ENCODE measurements at places on chromosomes 16 and 17.

GRCh38 chr16:16850274-16850673 lies 471.3 kb downstream of the NPIPA7 start:
- no peak for DNase-seq

DNA sequence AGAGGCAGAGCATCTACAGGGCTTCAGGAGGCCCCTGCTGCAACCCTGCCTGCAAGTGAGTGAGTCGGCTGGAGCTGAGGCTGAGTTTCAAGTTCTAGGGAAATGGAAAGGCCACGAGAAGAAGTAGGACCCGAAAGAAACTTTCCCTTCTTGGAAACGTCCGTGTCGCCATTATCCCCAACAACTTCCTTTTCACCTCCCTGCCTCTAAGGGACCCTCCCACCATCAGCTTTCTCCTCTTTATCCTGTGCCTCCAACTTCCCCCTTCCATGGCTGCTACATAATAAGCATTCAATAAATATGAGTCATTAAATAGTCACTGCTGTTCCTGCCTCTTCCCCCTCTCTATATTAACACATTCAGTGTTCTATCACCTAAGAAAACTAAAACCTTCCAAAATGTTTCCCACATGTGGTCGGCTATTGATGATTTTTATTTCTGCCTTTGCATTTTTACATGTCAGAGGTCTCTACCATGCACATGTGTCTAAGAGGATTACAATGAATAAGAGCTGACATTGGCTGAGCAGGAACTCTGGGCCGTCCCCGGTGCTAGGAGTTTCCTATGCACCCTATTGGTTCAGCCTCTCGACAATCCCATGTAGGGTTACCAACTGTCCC lies 115.9 kb upstream of the TNRC6C start:
- no peak for DNase-seq

DNA sequence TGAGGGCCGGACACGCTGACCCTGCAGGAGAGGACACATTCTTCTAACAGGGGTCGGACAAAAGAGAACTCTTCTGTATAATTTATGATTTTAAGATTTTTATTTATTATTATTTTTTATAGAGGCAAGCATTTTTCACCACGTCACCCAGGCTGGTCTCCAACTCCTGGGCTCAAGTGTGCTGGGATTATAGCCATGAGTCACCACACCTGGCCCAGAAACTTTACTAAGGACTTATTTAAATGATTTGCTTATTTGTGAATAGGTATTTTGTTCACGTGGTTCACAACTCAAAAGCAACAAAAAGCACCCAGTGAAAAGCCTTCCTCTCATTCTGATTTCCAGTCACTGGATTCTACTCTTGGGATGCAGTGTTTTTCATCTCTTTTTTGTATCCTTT lies 2.3 kb upstream of the SERPINF1 start:
- no peak for DNase-seq

- DNase-seq, result no peak
Observed at GRCh38 chr16:89268987-89269735, 51.7 kb downstream of the ZNF778 start.

DNA sequence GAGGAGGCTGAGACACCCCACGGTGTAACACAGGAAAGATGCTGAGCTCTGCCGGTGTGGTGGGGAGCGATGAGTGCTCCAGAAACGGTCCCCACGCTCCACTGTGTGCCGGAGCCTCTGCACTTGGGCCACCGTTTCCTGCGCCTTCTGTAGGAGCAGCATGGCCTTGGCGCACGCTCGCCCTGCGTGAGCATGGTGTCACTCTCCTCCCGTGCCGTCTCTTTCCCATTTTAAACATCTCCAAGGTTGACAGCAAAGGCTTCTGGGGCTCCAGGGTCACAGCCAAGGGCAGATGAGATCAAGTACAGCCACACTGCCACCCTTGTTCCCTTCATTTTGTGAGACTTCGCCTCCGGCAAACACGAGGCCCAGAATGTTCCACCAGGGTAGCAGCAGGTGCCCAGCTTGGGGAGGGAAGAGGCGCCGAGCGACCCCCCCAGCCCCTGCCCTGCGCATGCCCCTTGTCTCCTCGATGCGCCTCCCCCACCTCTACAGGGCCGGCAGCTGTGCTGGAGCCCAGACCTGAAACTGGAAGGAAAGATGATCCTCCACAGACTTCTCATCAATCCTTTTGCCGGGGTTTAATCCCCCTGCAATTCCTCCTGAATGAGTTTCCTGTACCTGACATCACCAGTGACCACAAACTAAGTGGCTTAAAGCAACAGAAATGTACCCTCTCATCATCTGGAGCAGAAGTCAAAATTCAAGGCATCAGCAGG lies 19.9 kb upstream of the OSGIN1 start:
- DNase-seq, result no peak

- DNase-seq, result no peak
Observed at GRCh38 chr16:51144203-51144602, 6.9 kb downstream of the SALL1 start.

GRCh38 chr17:61442878-61443474 lies 9.2 kb upstream of the TBX4 start:
- no peak for DNase-seq

- DNase-seq, result no peak
Observed at GRCh38 chr17:1574697-1575471, 12.3 kb upstream of the PITPNA start.

- DNase-seq, result no peak
Observed at GRCh38 chr17:8698162-8698971, 46.3 kb downstream of the CCDC42 start.

DNA sequence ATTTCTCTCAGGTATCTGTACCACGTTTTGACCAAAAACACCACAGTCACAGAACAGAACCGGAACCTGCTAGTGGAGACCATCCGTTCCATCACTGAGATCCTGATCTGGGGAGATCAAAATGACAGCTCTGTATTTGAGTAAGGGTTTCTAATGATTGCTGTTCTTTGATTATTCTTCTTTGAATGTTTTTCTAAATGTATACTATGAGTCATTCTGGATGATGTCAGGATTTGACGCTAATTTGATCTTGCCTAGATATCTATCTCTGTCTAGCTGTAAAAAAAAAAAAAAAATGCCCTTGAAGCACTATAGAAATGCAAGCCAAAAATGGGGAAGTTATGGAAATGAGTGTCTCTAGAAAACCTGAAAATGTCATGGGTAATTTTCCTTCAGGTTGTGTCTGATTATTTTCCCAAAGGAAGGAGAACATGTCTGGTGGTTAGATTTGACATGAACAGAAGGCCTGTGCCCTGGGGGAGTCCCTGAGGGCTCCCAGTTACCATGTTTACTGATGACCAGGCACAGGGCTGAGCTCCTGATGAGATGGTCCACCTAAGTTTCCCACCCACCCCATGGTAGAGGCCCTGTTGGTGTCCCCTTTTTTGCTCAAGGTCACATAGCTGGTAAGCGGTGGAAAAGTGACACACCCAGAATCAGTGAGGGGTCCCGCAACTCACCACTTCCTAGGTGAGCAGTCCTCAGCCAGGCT lies 13.6 kb downstream of the CLEC16A start:
- no peak for DNase-seq

DNA sequence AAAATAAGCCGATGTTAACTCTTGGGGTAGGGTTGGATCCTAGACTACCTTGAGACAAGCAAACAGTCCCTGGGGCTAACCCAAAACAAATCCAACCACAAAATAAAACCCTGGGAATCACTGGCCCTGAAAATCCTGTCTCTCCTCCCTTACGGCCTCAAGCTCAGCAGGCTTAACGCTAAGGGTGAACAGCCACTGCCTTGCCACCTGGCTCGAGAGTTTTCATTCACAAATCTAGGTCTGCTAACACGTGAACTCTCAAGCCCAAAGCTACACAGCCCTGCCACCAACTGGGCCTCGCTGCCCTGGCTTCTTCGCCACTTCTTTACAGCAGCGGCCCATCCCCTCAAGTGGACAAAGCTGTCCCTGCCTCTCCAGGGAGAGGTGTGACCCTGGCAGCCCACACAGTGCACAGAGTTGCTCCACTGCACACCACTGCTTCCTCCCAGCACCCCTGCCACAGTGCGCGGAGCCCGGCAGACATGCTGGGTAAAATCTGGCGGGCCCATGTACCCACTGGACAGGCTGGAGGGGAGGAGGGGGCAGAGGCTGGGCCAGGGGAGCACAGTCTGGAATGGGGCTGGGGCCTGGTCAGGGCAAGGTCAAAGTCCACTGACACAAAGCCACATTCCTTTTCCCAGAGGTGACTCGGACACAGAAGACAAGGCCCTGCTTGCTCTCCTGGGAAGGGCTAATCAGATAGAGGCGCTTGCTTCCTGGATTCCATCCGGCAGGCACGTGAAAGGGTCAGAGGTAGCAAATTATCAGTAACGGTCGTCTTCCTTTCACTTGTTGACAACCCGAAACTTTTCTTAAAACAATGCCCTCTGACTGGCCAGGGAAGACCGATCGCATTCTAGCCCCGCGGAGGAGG lies 996 bp downstream of the PCYT2 start:
- DNase-seq, result no peak

- no peak for DNase-seq
Observed at GRCh38 chr16:4081047-4081446, 35.2 kb downstream of the ADCY9 start.

GRCh38 chr16:54822492-54822891 lies 108.2 kb upstream of the IRX5 start:
- no peak for DNase-seq

- peak; percentile 94 for DNase-seq
Observed at GRCh38 chr16:77918809-77919707, 103.3 kb upstream of the CLEC3A start.

GRCh38 chr17:76822184-76822778 lies 45.9 kb upstream of the MGAT5B start:
- no peak for DNase-seq

- DNase-seq, result no peak
Observed at GRCh38 chr17:2948721-2949468, 114.5 kb downstream of the OR1D5 start.

GRCh38 chr16:84062734-84063640 lies 20.4 kb upstream of the SLC38A8 start:
- DNase-seq, result peak; percentile 24

GRCh38 chr17:76480632-76481031 lies 13.2 kb downstream of the AANAT start:
- DNase-seq, result no peak

DNA sequence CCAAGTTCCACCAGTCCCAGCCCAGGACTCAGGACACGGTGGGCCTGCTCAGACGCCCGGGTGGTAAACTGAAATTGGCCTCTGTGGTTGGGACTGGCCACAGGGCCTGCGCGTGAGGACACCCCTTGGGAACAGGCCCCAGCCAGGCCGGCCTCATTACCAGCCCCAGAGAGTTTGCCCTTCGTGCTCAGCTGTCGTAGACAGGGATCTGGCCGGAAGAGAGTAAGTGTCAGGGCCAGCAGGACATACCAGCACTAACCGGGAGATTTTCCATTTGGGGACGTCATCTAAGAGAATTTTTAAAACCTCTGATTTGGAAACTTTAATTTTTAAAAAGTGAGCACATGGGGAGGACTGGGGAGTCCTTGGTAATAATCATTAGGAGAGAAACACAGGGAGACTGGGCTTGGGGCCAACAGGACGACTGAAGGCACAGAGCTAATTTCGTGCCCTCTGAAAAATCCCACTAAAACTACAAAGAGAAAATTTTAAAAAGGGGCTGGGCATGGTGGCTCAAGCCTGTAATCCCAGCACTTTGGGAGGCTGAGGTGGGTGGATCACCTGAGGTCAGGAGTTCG lies 2.4 kb upstream of the RBFOX3 start:
- DNase-seq, result no peak

DNA sequence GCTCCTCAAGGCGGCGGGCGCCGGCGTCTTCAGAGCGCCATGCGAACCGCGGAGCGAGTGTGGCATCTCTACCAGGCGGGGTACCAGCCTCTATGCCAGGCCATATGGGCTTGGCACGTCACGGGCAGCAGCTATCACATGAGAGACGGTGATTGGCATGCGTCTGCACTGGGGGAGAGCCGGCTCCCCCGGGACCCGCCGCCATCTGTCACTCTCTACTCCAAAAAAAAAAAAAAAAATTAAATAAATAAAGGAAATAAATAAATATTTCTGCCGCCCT lies at the start of gene NEUROD2:
NEUROD2 (minus strand) TSS at position 70 of the 280 bp plus-strand sequence. CDS start 1,321 bp downstream, outside the sequence.
- DNase-seq, result no peak

GRCh38 chr16:20647736-20648135 lies 49.7 kb downstream of the ACSM1 start:
- DNase-seq, result no peak

DNA sequence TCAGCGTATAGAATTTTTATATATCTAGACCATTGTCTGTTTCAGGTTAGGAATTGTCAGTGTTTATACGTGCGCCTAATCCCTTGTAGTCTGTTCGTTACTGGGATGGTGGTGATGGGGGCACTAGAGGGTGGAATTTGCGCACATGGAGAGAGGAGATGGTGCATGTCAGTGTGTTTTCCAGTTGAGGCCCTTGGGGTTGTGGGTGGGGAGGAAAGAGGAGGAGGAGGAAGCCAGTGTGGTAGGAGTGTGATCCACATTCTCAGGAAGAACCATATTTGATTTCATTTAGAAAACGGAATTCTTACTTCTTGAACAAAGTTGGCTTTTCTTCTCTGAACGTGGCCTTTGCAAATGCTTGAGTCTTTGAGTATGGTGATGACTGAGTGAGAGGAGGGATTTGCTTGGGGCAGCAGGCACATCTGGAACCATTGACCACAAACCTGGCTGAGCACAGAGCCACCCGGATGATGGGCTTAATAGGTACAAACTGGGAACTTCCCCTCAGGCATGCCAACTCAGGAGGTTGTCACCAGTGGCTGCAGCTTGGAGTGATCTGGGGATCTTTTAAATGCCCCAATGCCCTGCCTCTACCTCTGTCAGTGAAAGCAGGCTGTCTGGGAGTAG lies 98.9 kb downstream of the PRKCB start:
- no peak for DNase-seq

- no peak for DNase-seq
Observed at GRCh38 chr16:73418691-73419090, 370.8 kb upstream of the ZFHX3 start.

- no peak for DNase-seq
Observed at GRCh38 chr16:76947749-76948148, 243.2 kb upstream of the MON1B start.

DNA sequence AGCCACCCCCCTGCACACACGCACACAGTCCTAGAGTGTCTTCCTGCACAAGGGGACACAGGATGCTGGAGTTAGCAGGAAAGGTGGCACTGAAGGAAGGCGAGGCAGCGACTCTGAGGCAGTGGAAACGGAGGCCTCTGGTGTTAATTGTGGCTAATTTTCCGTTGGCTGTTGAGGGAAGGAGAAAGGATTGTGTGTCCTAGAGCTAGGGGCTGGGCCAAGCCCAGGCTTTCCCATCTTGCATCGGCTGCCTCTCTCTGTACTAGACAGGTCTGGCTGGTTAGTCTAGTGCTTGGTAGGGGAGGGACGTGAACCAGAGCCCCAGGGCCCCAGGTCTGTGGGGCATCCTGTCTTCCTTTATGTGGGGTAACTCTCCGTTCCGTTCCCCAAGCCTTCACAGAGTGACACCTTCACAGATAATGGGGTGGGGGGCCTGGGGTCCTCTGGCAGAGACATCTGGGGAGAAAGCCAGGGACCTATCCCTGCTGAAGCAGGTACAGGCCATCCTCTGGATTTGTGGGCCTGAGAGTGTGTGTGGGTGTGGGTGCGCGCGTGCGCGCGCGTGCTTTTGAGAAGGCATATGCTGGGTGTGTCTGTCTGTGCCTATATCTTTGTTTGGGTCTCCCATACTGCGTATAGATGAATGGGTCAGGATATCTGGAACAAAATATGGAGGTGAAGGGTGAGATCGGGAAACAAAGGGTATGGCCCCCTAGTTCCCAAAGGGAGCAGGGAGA lies at the start of gene CHD3:
CHD3 (plus strand) TSS at position 606 of the 737 bp plus-strand sequence. CDS start 212 bp downstream, outside the sequence.
- no peak for DNase-seq
